NCI-H1694 treated with DMSO at 0.1 percent for 48 hours (cell line): ENCODE measurements at places on chromosomes 13 and 19.

DNA sequence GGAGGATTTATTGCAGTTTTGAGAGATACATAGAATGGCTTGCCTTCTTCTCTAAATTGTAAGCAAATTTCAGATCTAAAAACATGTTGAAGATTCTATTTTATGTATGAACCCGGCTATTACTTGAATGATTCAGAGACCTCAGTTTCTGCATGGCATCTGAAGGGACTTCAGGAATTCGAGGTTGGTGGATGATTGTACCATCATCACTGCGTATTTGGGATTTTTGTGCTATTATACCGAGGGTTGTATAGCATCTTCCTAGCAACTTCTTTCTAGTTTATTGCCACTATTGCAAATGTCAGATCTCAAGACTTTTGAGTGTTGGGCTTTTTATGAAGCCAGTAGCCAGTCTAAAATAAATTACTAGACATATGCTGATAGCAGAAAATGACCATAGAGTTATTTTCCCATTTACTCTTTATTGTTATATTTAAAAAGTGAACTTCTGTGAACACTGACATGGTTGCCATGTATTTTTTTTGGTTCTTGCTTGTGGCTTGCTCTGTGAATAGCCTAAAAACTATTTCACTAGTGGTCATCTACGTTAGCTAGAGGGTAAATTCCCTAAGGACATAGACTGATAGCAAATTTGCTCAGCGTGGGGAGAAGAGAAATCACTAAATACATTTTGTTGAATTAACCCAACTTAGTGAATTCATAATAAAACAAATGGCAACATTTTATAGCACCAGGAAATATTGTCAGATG lies 70.6 kb upstream of the KLF12 start:
- no peak for DNase-seq

DNA sequence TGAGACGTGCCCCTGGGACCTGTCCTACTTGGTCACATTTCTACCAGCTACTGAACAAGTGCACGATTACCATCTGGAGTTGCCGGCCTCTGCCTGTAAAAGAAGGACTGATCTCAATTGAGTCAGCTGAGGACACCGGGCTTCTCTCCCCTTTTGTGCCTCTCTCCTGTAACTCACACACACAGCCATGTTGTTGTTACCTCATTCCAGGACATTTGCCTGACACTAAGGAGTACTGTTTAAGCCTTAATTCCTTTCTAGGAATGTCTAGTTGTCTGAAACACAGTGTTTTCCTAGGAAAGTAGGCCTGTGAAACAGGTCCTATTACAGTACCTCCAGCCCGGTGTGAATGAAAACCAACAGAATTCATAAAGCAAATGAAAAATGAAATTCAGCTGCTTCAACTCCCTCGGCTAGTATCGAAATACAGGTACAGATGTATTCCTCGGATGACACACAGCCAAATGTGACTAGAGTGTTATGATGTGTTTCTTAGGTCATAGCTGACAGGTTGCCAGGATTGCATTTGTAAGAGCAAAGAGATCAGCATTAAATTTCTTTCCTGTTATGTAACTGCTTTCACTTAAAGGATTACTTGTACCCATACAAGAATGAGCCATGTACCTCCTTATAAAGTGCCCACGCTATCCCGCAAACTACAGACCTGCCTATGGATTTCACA lies 152.0 kb upstream of the IRS2 start:
- DNase-seq: no peak

- DNase-seq: no peak
Measured at GRCh38 chr13:80141123-80141849, 199.6 kb downstream of the SPRY2 start.

GRCh38 chr19:54708781-54709180 lies 15.5 kb upstream of the KIR3DL3 start:
- DNase-seq: peak; percentile 99

- DNase-seq: no peak
Measured at GRCh38 chr13:65724226-65724625, 1505.9 kb downstream of the PCDH9 start.

GRCh38 chr13:75762076-75762937 lies 126.2 kb downstream of the LMO7 start:
- DNase-seq: peak; percentile 8

DNA sequence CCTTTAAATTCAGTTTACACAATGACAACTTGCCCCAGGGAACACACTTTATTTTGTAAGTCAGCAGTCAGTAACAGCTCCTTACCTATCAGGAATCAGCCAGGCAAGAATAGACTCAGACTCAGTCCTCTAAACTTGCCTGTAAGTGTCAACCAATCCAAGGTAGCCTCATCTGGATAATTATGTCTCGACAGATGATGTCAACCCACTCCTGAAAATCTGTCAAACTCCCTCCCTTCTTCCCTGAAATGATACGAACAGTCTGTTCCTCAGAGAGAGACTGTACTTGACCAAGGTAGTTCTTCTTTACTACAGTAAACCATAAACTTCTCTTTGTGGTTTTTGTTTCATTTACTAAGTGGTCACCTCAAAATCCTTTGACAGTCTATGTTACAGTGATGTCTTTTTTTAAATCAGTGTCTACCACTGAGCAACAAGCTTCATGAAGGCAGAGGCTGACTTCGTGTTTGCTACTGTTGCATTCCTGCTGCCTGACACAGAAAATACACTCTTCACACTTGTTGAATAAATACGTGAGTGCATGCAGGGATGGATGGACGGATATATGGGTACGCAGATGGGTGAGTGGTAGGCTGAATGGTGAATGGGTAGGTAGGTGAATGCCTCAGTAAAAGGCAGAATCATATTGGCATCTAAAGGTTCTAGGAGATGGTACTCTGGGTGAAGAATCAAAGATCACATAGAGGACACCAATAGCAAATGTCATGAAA lies 17.5 kb upstream of the FREM2 start:
- DNase-seq: no peak

DNA sequence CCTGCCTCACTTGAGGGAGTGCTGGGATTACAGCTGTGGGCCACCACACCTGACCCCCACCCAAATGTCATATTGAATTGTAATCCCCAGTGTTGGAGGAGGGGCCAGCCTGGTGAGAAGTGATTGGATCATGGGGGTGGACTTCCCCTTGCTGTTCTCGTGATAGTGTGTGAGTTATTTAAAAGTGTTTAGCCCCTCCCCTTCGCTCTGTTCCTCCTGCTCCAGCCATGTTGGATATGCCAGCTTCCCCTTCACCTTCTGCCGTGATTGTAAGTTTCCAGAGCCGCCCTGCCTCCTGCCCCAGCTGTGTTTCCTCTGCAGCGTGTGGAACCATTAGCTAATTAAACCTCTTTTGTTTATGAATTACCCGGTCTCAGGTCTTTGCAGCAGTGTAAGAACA lies 13.7 kb downstream of the CHAMP1 start:
- DNase-seq: no peak

DNA sequence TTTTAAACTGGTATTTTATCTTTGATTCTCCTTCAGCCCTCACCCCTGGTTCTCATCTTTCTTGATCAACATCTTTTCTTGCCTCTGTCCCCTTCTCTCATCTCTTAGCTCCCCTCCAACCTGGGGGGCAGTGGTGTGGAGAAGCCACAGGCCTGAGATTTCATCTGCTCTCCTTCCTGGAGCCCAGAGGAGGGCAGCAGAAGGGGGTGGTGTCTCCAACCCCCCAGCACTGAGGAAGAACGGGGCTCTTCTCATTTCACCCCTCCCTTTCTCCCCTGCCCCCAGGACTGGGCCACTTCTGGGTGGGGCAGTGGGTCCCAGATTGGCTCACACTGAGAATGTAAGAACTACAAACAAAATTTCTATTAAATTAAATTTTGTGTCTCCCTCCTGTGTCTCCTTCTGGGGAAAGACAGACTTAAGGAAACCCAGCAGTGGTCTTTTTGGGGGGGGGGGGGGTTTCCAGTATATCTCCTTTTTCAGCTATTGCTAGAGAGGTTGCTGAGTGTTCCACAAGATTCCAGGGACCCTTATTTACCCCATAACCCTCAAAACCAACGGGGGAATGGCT lies 1.5 kb upstream of the RAD23A start:
- no peak for DNase-seq

DNA sequence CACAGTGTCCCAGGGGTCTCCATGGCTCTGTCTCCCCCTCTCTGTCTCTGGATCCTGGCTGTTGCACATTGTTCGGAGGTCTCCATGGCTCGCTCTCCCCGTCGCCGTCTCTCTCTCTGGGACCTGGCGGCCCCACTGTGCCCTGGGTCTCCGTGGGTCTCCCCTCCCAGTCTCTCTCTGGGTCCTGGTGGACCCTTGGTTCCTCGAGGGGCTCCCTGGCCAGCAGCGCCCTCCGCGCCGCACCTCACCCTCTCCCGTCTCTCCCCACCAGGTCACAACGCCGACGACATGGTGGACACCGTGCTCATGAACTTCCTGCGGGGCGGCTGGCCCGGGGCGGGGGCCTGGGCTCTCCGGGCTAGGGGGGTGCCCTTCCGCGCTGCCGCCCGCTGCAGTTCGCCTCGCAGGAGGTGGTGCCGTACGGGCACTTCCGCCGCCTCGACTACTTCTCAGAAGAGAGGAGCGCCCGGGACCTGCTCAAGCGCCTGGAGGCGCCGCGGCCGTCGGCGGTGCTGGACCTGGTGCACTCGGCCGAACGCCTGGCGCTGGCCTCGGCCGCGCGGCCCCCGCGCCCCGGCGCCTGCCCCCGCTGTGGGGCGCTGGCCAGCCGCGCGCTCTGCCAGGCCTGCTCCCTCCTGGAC lies 29.1 kb downstream of the SIGLEC5 start:
- DNase-seq: no peak

GRCh38 chr19:31518216-31519020 lies 169.2 kb upstream of the TSHZ3 start:
- DNase-seq: no peak

- no peak for DNase-seq
Measured at GRCh38 chr13:42533336-42533591, 40.7 kb upstream of the TNFSF11 start.

DNA sequence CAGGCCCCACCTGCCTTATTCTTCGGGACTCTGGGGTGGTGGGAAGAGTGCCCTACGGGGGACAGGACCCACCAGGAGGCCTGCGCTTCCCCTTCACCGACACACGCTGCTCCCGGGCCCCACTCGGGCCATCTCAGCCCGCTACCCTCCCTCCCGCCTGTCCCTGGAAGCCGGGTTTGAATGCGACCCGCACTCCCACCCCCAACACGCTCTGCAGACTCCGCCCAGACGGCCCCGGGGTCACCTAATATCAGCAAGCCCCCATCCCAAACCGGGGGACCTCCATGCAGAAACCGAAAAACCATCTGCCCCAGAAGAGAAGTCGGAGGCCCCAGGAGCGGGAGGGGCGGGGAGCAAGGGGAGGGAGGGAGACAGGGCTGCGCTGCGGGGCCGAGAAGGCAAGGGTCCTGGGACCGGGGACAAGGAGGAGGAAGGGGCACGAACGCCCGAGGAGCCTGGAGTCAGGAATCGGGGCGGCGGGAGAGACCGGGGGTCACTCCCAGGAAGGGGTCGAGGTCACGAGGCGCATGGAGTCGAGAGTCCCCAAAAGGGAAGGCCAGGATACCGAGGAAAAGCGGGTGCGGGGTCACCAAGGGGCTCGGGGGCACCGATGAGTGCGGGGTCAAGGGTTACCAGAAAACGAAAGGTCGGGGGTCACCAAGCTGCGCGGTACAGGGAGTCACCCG lies 766 bp downstream of the SBNO2 start:
- no peak for DNase-seq

GRCh38 chr19:10593820-10594637 lies 6.9 kb upstream of the AP1M2 start:
- no peak for DNase-seq

GRCh38 chr19:8028951-8029491 lies 23.5 kb upstream of the CCL25 start:
- no peak for DNase-seq

DNA sequence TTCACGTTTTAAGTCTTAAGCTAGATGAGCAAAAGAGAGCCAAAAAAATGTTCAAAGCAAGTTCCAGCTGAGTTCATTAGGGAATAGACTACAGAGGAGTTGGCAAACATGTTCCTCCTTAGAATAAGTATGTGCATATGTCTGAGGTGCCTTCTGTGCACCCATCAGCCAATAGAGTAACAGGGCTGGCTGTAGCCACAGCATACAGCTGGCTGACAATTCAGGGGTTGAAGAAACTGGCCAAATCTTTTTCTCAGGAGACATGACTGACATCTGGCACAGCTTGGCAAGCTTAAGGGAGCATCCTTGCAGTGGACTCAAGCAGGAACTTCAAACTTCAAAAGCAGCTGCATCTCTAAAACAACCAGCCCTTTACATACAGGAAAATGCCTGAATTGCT lies 414.8 kb upstream of the PCDH20 start:
- DNase-seq: no peak

DNA sequence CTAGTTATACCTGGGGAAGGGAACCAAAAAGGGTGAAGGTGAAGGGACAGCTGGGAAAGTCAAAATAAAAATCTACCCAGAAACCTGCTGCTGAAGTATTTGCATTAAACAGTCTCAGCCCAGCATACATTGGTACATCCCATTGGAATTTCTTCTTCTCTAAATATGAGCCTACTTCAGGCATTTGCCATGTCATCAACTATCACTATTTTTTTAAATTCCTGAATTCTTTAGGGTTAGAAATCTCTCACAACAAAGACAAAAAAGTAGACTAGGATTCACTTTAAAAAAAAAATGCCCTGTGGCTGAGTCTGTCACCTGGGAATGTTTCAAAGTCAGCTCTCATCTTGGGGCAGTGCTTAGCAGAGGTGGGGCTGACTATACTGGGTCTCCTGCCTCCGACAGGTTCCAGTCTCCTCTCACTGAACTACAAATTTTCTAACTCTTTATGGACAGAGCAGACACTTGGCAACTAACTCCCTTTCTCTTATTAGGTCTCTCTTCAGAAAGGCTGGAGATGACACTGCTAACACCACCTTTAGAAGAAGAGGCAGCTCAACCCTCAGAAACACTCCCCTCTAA lies 141.2 kb downstream of the LHFPL6 start:
- DNase-seq: no peak

DNA sequence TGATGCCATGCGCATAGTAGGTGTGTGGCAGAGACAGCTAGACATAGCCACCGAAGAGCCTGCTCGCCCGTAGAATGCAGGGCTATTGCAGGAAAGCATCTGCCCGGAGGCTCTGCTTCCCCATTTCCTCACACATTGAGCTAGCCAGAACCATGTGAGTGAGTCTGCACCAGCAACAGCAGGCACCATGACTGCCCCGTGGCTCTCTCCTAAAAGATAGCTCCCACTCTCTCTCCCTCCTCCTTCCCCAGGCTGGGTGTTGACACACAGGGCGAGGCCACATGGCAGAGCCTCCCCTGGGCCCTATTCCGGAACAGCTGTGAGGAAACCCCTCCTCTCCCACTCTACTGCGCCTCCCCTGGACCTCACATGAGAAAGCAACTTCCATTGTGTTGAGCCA lies 52.3 kb upstream of the ATP12A start:
- DNase-seq: no peak
